ENCODE measurements at places on chromosomes 6 and 20. TPM values are rescaled to one million over a fixed set of nuclear protein-coding genes. Genes with fewer than 3 reads are reported as not detected.

Gene PRR18
- total RNA-seq: not detected

DNA sequence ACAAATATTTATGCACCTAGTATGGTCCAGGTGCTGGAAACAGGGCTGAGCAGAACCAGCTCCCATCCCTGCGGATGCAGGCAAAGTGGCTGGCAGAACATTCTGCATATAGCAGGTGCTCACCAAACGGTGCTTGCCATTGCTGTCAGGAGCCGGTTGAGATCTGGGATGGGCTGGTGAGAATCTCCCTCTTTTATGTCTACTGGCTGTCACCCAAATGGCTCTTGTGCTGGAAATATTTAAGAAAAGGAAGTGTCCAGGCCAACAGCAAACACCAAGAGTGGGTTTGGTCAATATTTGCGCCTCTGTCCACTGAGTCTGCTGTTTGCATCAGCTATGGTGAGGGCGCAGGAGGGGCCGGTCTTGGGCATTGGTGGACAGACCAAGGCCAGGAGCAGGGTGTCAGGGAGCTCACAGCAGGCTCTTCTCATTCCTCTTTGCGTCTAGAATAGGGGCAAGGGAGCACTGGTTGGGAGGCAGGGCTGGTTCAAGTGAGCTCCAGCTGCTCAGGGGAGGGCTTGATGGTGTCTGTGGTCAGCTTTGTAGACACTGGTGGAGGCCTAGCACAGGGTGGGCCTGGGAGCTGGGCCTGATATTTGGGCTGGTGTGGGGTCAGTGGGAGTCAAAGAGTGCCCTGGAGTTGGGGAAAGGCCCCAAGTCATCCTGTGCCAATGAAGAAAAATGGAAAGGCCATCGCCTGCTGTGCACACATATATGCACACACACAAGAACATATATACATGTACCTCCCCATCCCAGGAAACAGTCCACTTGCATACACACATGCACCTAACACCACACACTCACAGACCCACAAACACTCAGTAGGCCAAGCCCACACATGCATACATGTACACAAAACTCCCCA, 1.4 kb upstream of the BPIFB2 start:
- DNase-seq: no peak

Gene RNASET2
- 22.0 TPM for total RNA-seq

DNA sequence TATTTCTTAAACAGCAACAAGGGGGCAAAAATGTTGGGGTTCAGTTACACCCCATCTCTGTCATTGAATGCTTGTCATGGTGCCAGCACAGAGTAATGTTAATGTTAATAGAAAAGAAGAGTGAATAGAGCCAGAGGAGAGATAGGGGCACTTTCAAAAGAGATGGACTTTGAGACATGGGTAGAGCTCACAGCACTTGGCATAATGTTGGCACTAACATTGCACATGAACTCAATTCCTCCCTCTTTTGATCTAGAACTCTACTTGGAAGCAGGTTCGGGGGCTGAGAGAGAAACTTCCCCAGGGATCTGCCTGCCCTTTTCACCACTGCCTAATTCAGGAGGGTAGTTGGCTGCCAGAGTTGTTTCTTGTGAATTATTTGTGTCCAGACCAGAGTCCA, 284.6 kb upstream of the PRND start:
- no peak for DNase-seq

Gene ADAM33
- not detected for total RNA-seq

- DNase-seq: no peak
Measured at GRCh38 chr20:24468401-24469115, 871 bp upstream of the SYNDIG1 start.

DNA sequence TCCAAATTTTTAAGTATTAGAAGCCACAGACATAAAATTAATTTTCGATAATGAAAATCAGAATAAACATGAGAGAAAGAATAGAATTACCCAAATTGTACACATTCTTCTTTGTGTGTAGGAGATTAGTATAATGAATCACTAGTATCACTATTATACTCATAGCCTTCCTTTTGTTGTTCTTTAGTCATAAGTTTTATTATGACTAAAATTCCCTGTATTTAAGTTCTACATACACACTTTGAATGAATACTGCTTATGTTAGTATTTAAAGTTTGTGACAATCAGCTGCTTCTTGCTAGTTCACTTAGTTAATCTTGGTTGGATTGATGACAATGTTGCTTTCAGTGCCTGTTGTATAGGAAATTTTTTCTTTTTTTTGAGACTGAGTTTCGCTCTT, 72.7 kb downstream of the CCDC170 start:
- no peak for DNase-seq

DNA sequence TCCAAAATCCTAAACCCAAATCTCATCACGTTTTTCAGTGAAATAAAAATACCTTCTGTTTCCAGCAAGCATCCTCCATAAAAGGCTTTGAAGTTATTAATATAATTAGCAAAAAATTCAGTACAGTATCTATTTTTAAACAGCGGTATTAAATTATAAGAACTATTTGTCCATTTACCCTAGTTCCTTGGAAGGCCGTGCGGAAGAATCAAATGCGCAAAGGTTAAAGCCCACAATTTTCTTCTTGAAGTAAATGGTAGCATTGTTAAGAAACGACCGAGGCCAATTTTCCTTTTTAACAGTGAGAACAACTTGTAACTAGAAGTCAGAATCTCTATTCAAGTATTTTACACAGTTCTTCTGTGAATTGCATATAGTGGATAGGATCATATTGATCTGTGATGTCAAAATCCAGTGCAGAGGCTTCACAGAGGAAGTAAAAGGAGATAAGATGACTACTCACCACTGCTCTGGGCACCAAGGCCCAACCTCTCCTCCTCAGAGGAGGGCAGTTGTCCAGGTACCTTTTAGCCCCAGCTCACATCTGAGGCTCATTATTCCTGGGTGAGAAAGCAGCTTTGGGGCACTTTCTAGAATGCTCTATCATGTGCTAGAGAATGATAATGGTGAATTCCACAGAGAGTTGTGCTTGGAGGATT, 36.3 kb downstream of the TNFAIP3 start:
- DNase-seq: no peak

Gene COX4I2
- total RNA-seq: not detected

Gene RAET1E
- 11.3 TPM for total RNA-seq

- peak; percentile 42 for DNase-seq
Measured at GRCh38 chr6:106825156-106825555, 149.4 kb downstream of the CD24 start.

- peak; percentile 37 for DNase-seq
Measured at GRCh38 chr6:4342407-4343137, 207.2 kb upstream of the ECI2 start.

Gene QRSL1
- 14.2 TPM for total RNA-seq

GRCh38 chr6:117907601-117908245, 659 bp downstream of the SLC35F1 start:
- no peak for DNase-seq

DNA sequence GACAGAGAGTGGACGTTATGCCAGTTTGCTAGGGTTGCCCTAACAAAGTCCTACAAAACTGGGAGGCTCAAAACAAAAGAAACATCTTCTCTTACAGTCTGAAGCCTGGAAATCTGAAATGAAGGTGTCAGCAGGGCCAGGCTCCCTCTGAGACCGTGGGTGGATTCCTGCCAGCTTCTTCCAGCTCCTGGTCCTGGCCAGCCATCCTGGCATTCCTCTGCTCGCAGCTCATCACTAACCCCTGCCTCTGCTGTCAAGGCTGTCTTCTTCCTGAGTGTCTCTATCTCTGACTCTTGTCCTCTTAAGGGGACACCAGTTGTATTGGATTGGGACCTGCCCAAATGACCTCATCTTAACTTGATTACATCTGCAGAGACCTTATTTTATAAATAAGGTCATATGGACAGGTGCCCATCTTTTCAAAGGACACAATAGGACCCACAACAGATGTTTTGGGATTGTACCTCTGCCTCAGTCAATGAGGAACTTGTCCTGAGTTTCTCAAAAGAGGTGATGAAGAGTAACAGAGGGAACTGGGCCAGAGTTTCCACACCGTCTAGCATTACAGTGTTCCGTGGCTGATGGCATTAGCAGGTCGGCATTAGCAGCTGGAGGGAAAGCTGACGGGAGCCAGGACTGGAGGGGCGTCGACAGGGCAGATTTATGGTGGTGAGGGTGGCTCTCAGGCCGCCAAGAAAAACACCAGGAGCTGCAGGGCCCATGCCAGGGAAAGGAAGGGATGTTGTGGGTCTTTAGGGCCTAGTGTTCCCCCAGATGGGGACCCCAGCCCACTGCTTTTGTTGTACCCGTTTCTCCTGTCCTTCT, 157.3 kb downstream of the TBXT start:
- DNase-seq: no peak

- DNase-seq: no peak
Measured at GRCh38 chr6:45461486-45461885, 83.8 kb upstream of the SUPT3H start.

Gene FOXS1
- total RNA-seq: 0.17 TPM

- no peak for DNase-seq
Measured at GRCh38 chr6:45351667-45352066, 23.5 kb downstream of the RUNX2 start.

GRCh38 chr20:45014671-45015415, 48.5 kb downstream of the STK4 start:
- DNase-seq: peak; percentile 11

Gene CCHCR1
- 29.2 TPM for total RNA-seq

Gene LIME1
- 5.8 TPM for total RNA-seq

Gene TMEM74B
- total RNA-seq: 0.29 TPM

- DNase-seq: no peak
Measured at GRCh38 chr20:41694796-41695195, 76.6 kb upstream of the CHD6 start.

DNA sequence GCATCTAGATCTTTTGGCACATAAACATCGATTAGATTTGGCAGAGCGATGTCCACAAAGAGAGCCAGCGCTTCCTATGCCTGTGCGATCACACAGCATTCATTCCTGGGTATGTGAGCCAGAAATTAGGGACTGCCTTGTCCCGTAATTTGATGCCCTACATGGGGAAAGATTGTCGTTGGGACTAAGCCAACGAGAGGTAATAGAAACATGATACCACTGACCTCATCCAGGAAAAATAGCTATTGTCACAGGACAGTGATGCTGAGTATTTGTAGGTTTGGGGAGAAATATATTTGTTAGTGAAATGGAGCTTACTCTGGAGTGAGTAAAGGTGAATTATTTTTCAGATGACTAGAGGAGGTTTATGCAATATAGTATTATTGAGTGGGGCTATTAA, 154.0 kb downstream of the TSHZ2 start:
- peak; percentile 2 for DNase-seq

DNA sequence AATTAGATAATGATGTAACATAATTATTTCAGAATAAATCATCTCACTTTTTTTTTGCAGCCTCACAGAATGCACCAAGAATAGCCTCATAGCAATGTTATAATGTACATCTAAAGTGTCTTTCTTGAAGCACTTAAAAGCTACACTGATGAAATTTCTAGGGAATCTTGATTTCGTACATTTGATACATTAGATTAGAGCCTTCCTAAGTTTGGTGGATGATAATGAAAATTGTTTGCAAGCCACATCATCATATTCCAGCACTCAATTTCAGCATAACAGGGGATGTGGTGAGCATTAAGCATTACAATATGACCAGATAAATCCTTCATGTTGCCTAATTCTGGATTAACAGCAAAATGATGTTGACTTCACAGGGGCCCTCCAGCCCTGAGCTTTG, 9.7 kb upstream of the METTL24 start:
- no peak for DNase-seq

Gene HEY2
- total RNA-seq: 0.16 TPM

- DNase-seq: no peak
Measured at GRCh38 chr6:161265975-161266374, 7.9 kb downstream of the AGPAT4 start.

Gene NKX2-4
- 3.1 TPM for total RNA-seq

DNA sequence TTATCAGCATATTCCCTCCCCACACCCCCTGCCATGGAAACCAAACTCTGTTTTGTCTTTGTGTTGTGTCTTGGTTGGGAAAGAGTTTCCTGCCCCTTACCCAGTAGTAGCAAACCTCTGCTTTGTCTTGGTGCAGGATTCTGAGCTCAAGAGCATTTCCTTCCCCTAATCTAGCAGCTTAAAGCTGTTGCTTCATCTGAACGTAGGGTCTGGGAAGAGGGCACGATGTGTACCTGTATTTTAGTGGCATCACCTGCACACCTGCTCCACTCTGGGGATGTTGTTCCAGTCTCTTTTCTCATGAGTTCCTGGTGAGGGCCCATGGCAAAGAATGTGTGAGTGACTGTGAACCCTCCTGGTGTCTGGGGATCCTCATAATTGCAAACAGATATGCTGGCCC, 164.7 kb downstream of the SCP2D1 start:
- no peak for DNase-seq

Gene PLA2G7
- not detected for total RNA-seq

DNA sequence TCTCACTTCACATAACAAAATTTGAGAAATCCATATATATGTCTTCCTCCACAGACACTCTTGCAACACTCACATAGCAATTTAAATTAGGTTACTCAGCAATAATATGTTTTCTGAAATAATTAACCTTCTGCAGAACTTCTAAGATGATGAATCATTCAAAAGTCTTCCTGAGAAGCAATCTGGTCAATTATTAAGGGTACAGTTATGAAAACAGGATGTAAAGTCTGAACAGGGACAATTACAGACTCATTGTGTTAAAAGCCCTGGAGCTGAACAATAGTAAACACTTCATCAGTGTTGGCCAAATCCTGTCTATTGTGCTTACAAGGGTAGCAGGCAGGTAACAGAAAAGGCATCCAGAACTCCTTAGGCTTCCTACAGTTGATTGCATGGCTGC, 75.4 kb downstream of the FILIP1 start:
- peak; percentile 44 for DNase-seq

Gene DCDC2
- total RNA-seq: not detected

GRCh38 chr6:13544454-13545186, 29.8 kb upstream of the SIRT5 start:
- no peak for DNase-seq

GRCh38 chr6:12576389-12576788, 140.2 kb upstream of the PHACTR1 start:
- DNase-seq: no peak

DNA sequence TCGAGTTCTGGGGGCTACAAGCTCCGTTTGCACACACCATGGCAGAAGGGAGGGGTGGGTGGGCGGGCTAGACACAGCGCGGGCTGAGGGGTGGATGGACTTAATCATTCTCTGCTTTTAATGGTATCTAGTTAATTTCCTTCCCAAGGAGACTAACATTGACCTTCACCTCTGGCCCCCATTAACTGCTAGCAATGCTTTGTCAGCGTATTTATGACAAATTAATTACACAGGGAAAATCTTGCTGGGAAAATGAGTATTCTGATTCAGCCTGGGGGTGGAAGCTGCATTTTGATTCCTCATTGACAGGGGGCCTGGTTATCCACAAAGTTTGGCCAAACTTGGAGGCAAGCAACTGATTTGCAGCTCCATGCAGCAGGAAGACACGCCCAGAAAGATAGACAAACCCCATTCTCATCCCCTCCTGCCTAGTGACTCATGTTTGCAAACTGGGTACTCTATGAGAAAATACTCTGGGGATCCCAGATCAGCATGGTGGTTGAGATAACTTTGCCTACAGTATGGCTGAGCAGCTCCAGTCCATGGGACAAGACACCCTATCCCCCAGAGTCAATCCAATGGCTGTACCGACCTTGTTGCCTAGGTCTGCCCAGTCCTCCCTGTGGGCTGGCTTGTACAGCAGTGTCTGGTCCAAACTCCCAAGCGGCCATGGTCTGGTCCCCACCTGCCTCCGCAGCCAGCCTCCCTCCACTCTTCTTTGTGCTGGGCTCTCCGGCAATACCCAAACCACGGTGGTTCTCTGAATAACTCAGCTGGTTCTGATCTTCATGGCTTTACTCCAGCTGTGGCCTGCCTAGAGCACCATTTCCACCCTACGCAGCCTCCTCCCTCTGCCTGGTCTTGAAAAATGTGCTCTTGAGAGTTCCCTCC, 19.7 kb downstream of the ZBP1 start:
- peak; percentile 31 for DNase-seq
